ENCODE measurements at places on chromosomes 3 and 15.

GRCh38 chr15:85356276-85356675 lies 24.1 kb upstream of the AKAP13 start:
- no peak for DNase-seq

DNA sequence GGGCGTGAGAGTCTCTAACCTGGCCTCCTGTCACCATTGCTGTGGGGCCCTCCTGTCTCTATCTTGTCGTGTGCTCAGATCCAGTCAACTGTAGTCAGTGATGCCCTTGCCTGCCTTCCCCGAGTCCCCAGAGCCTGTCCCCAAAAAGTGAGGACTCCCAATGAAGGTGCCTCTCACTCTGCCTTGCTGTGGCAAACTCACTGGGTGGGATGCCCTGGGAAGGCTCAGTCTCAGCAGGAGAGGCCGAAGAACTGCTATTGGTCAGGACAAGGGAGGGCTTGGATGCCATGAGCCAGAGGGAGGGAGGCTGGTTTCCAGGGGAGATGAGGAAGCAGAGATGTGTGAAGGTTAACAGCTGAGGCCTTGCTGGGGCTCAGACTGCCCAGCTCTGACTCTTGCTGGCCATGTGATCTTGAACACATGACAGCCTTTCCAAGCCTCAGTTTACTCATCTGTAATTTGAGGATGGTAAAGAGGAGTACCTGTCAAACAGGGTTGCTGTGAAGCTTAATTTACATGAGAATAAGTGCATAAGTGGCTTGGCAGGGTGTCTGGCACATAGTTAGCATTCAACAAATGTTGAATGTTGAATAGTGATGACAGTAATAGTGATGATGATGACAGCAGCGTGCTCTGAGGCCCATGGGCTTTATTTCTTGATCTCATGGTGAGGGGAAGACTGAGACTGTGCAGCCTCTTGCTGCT lies 8.2 kb downstream of the KY start:
- DNase-seq: no peak

- DNase-seq: peak; percentile 31
These were observed 3.7 kb downstream of the MEIS2 start for GRCh38 chr15:37096558-37097143.

GRCh38 chr15:73965758-73966113 lies 26.4 kb downstream of the STOML1 start:
- DNase-seq: no peak

DNA sequence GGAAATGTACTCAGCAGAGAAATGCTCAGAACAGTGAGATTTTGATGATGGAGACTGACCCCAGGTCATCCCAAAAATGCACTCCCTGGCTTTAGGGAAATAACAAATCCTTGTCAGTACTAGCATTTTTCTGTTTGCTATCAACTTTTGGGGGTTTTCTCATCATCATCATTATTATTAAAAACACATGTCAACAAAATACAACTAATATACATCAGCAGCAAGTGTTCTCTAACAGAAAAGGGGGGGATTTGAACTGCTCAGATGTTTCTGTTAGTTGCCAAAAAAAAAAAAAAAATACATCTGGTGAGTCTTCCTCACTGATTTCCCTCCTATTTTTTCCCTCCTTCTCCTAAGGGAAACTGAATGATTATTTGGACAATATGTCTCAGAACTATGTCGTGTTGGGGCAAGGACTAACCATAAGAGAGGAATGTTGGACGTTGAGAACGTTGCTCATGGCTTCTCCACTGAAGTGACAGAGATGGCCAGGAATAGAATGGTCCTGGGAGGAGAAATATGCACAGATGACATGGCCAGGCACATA lies 230.0 kb upstream of the MCTP2 start:
- DNase-seq: no peak

DNA sequence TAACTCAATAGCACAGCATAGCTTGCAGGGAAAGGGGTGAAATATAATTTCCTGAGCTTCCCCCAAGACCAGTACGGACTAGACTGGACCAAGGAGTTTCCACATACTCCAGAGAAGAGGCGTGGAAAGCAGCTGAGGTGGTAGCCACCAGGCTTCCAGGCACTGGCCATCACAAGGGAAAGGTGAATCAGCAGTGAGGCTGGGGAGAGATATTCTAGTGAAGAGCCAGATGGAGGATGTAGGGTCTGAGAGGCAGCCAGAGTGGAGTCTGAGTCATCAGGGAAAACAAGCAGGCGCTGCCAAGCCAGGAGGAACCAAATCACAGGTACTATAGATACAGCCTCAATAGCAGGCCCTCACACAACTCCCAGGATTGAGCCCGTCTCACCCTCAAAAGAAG lies 9.6 kb upstream of the RASA2 start:
- DNase-seq: no peak

GRCh38 chr3:115709093-115709492 lies 85.8 kb downstream of the GAP43 start:
- no peak for DNase-seq

- no peak for DNase-seq
These were observed 68.7 kb upstream of the PLXNA1 start for GRCh38 chr3:126914226-126914625.

DNA sequence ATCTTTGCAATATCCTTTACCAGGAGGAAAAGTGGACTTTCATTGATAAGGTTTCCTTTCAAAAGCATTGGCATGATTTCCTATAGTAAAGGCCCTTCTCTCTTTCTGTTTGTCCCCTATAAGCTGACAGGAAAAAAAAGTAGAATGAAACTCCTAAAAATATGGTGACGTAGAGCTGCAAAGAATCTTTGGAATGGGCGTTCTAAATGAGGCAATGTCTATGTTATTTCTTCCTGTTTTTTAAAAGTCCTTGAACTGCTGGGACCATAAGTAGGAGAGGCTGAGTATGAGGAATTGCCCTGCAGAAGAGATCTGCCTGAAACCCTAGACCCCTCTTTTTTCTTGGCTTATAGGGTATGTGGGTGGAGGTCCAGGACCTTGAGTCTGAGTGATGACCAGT lies 17.2 kb downstream of the ST3GAL6 start:
- no peak for DNase-seq

DNA sequence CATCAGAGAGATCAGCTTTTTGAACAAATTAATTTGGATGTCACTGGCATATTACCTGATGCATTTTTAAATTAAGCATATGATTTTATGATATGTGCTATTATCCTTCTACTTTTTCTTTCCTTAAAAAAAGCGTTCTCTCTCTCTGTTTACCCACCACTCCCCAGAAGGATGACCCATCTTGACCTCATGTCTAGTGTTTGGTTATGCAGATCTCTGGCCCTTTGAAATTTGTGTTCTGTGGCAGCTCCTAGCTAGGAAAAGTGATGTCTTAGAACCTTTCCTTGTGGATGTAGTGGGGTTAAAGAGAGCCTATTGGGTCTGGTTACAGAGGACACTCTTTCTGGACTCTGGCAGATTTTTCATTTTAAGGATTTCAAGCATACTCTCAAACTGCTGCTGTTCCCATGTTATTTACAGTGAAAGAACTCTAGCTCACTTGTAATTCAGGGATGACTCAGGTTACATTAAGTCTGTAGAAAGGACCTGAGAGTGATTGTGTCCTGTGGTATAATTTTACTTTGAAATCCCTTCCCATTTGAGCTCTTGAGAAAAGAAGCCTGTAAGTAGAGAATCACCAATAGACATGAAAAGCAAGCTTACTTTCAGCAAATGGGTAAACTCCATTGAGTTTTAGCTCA lies 23.8 kb downstream of the ARHGEF26 start:
- no peak for DNase-seq

GRCh38 chr3:45826321-45826720 lies 15.6 kb downstream of the LZTFL1 start:
- DNase-seq: no peak

All from NCI-H1417 (cell line).